GM23338 (cell line): ENCODE measurements at places on chromosomes 5 and 9. TPM values are rescaled to one million over a fixed set of nuclear protein-coding genes. Genes with fewer than 3 reads are reported as not detected.
A peak's percentile ranks its signal among the peaks of the same experiment; 100 is the strongest.

DNA sequence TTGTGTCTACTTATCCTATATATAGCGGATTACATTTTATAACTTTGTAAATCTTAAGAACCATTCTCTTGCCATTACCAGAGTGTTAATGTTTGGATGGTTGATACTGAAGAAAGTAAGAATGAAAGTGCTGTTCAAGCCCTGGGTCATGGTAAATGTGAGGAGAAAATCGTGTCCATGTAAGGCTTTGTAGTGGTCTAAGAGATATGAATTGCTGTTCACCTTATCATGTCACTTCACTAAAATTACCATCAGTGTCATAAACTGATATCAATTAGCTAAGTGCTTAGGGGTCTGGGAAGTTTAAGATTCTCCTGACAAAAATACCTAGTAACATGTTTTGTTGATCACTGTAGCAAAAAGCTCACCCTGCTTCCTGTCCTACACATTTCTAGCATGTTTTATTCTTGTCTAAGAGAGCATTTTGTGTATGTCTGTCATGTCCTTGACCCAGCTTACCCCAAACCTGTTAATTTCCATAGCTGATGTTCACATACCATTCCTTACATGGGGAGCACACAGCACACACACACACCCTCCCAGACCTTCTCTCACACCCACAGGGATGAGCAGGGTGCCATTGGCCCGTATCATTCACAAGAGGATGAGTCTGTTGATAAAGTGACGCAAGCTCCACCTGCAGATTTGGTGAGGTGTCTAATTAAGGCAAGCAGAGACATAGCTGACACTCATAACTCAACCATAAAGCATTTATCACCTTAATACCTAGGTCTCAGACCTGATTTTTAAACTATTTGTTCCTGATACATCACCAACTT, 125.1 kb upstream of the PAM start:
- no peaks in the 10 kb centered on the region for H3K36me3 ChIP-seq
- no peak for DNase-seq
- no peak overlapping the region for H3K27ac ChIP-seq
- no peaks in the 10 kb centered on the region for H3K4me1 ChIP-seq

- DNase-seq = no peak
- H3K4me1 ChIP-seq = peaks cover 10% of the 10 kb centered on the region
- no peak overlapping the region for H3K4me3 ChIP-seq
- H3K36me3 ChIP-seq = no peaks in the 10 kb centered on the region
- no peaks in the 10 kb centered on the region for H3K27me3 ChIP-seq
- no peak overlapping the region for H3K27ac ChIP-seq
These were observed 20.5 kb downstream of the TGFBR1 start for GRCh38 chr9:99125446-99125845.

DNA sequence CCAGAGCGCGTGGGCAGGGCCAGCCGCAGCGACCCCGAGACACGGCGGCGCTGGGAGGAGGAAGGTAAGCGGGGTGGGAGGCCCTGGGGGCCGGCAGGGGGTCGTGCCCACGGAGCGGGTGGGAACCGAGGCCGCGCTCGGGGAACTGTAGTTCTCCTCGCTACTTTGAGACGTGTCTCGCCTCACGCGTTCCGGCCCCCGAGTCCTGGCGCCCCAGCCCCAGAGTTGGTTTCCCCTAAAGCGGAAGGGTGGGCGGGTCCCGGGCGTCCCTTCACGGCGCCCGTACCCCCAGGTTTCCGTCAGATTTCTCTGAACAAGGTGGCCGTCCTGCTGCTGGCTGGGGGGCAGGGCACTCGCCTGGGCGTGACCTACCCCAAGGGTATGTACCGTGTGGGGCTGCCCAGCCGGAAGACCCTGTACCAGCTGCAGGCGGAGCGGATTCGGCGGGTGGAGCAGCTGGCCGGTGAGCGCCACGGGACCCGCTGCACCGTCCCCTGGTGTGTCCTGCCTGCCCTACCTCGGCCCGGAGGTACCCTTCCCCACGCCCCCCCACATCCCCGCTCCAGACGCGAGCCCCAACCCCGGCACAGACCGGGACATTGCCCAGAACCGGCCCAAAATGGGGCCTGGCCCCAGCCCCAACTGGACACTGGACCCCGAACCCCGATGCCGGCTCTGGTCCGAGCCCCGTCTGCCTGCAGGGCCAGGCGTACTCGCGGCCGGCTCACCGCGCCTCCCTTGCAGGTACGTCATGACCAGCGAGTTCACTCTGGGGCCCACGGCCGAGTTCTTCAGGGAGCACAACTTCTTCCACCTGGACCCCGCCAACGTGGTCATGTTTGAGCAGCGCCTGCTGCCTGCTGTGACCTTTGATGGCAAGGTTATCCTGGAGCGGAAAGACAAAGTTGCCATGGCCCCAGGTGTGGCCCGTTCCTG, 709 bp downstream of the UAP1L1 start:
- H3K27me3 ChIP-seq = peaks cover 40% of the 10 kb centered on the region
- H3K36me3 ChIP-seq = no peaks in the 10 kb centered on the region
- no peak overlapping the region for H3K27ac ChIP-seq
- peaks cover 24% of the 10 kb centered on the region for H3K4me1 ChIP-seq
- DNase-seq = no peak
- H3K4me3 ChIP-seq = peak overlapping the region; percentile 64

- no peak overlapping the region for H3K27ac ChIP-seq
- H3K4me3 ChIP-seq = no peak overlapping the region
- H3K36me3 ChIP-seq = no peaks in the 10 kb centered on the region
- no peak for DNase-seq
These were observed 120.9 kb downstream of the CDC42SE2 start for GRCh38 chr5:131384616-131385214.

GRCh38 chr9:133060417-133060841, 1.4 kb upstream of the CEL start:
- DNase-seq = peak; percentile 33
- H3K4me3 ChIP-seq = peak overlapping the region; percentile 29; the same call in 1 of the 2 replicates
- H3K27ac ChIP-seq = peak overlapping the region; percentile 81
- H3K36me3 ChIP-seq = no peaks in the 10 kb centered on the region; the same call in 1 of the 2 replicates

DNA sequence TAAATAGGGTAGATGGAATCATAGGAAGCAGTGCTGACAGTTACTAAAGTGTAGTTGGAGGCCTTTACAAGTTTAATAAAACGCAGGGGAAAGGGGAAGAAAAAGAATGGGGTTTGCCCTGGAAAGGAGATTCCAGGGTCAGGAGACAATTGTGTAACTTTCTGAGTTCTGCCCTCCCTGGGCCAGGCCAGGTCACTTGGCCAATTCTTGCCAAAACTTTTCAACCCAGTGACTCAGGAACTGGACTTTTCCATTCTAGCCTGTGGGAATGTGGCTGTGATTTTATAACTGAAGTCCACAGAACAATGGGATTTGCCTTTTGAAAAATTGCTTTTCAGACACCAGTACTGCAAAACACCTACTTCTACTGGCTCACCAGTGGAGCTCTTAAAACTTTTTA, 289.8 kb upstream of the ANKRD55 start:
- no peak overlapping the region for H3K27ac ChIP-seq
- no peaks in the 10 kb centered on the region for H3K27me3 ChIP-seq
- no peak overlapping the region for H3K4me3 ChIP-seq
- no peaks in the 10 kb centered on the region for H3K36me3 ChIP-seq
- no peaks in the 10 kb centered on the region for H3K4me1 ChIP-seq
- no peak for DNase-seq

DNA sequence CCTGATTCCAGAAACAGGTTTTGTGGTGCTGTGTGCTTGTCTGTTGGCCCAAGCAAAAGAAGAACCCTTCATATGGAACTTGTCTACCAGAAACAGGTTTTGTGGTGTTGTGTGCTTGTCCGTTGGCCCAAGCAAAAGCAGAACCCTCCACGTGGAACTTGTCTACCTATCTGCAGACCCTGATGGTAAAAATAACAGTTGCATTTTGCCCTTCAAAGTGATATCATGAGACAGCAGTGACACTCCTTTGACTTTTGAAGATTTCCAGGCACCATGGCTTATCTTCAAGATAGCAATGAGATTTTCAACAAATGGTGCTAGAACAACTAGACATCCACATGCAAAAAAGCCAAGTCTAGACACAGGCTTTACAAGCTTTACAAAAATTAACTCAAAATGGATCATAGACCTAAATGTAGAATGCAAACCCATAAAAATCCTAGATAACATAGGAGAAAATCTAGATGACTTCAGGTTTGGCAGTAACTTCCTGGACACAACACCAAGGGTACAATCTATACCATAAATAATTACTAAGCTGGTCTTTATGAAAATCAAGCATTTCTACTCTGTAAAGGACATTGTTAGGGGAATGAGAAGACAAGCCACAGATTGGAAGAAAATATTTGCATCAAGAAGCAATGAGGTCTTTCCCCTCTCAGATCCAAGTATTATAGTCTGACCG, 16.8 kb downstream of the MACROH2A1 start:
- H3K4me3 ChIP-seq = no peak overlapping the region
- no peak overlapping the region for H3K27ac ChIP-seq

GRCh38 chr9:37174247-37174646, 53.9 kb downstream of the ZCCHC7 start:
- H3K4me1 ChIP-seq = no peaks in the 10 kb centered on the region
- H3K27me3 ChIP-seq = no peaks in the 10 kb centered on the region
- no peak for DNase-seq
- H3K4me3 ChIP-seq = no peak overlapping the region
- H3K27ac ChIP-seq = no peak overlapping the region
- peaks cover 2% of the 10 kb centered on the region; the same call in 1 of the 2 replicates for H3K36me3 ChIP-seq

DNA sequence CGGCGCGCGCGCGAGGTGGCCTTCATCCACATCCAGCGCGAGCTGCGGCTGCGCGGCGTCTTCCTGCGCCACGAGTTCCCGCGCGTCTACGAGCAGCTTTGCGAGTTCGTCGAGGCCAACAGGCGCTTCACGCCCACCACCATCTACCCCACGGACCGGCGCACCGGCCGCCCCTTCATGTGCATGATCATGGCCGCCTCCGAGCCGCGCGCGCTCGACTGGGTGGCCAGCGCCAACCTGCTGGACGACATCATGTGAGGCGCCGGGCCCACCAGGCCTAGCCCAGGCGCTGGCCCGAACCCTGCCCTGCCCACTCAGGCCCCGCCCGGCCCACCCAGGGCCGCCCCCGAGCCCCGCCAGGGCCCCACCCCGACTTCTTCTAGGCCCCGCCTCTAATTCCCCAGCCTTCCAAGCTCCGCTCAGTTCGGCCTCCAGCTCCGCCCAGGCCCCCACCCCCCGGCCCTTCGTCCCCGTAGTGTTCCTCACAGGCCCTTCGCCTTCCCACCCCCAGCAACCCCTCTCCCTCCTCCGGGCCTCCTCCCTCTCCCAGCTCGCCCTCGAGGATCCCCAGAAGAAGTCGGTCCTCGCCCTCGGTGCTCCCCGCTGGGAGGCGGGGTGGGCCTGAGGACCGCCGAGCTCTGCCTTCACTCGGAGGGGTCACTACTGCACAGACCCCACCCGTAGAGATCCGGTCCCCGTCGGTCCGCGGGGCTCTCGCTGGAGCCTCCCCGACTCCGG, 2.0 kb upstream of the PHPT1 start:
- H3K36me3 ChIP-seq = no peaks in the 10 kb centered on the region; the same call in 1 of the 2 replicates
- H3K4me1 ChIP-seq = peaks cover 4% of the 10 kb centered on the region; the same call in 1 of the 2 replicates
- peak; percentile 92 for DNase-seq
- peaks cover 13% of the 10 kb centered on the region for H3K27me3 ChIP-seq
- peak overlapping the region; percentile 88 for H3K4me3 ChIP-seq
- H3K27ac ChIP-seq = no peak overlapping the region

The ARL14EPL gene
- not detected in 2 replicates for total RNA-seq

The DNM1 gene
- 42.0 and 43.2 TPM in 2 replicates for total RNA-seq
